ENCODE measurements at places on chromosomes 5 and 9.

GRCh38 chr9:92048924-92049625 lies 66.1 kb downstream of the SPTLC1 start:
- DNase-seq: no peak

DNA sequence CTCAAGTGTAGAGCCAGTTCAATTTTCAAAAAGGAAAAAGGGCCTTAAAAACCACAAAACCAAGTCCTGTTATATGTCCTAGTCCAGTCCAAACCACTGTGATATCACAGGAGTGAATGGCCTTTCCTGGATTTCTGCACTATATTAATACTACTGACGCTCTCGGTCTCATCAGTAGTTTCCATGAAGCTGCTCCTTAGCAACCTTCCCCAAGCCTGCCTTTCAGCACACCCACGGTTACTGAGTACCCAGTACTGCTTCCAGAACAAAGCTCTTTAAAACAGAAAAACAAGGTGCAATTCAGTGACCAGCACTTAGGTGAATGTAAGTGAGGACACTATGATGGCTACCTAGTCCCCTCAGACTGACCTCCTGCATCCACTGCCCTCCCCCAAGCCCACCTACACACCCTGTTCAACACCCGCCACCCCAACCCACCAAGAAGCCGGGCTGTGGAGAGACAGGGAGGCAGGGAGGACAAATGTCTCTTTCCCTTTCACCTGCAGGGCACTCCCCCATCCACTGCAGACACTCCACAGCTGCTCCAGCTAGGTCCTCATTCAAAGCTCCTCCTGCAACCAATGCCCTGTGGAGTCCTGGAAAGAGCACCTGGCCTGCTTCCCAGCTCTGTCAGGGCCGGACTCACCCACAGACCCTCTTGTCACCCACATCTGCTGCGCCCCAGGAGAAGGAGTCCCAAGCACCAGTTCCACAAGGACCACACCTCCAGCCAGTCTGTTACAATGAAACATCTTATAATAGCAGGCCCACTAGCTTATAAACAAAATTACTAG lies 25.9 kb downstream of the PSMB7 start:
- no peak for DNase-seq

DNA sequence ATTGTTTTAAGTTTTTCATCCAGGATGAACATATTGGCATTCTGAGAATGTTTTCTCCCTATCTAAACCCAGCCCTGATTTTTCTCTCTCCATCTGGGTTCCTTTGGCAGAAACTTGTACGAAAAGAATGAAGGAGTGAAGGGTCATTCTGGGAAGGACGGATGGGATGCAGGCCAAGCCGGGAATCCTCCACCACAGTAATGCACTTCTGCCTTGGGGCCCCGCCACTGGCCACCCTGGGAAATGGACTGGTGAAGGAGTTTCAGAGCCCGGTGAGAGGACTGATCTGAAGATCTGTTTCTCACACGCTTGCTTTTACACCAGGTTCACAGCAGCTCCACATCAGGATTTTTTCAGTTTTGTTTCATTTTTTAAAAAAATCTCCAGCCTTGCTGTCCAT lies 554.8 kb downstream of the BNC2 start:
- DNase-seq: no peak

DNA sequence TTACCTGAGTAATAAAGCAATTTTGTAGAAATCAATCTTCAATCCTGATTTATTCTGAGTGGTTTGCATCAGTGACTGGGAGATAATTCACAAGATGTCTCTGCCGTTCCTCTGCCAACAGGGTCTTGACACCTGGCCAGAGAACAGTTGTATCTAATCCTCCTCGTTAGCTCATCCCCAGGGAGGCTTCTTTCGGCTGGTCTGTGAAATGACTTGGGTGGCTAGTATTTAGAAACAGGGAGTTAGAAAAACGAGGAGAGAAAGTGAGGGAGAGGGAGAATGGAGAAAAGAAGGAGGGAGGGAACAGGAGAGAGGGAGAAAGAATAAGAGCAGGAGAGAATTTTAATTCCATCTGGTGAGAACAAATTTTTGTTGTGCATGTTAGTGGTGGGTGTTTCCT lies 600.2 kb upstream of the TLE4 start:
- no peak for DNase-seq

DNA sequence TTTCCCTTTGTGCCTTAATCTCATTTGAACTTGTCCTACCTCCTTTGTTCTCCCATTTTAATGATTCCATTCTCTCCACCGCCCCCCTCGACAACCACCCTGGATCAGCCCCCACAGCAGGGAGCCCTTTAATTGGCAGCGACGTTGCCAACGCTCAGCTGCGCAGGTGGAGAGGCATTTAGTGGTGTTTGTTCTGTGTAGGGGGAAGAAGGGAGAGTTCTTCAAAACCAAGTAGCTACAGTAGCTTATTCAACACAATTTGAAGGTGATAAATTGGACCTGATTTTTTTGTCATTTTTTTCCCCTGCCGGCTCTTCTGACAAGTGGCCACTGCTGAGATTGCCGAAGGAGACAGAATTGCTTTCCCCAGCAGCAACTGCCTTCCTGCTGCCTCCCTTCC lies 499.1 kb downstream of the CDK5RAP2 start:
- DNase-seq: no peak

DNA sequence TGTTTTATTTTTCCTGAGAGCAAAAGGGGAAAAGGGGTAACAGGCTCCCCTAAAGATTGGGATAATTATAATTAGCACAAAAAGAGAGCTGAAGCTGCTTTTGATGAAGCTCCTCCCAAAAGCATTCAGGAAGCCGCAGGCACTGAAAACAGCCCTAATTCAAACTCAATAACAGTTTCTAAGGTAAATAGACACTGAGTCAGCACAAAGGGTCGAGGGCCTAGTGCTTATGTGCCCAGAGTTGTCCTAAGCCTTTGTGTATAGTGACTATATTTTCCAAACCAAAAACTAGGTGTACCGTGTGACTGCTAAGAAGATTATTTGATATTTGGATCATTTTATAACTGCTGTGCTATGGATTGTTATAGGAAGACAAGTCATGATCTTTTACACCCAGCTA lies 67.7 kb downstream of the HMHB1 start:
- no peak for DNase-seq

- DNase-seq: no peak
These were observed 24.2 kb downstream of the BASP1 start for GRCh38 chr5:17241635-17242034.

- no peak for DNase-seq
These were observed 67.2 kb upstream of the IFNE start for GRCh38 chr9:21549251-21549765.

DNA sequence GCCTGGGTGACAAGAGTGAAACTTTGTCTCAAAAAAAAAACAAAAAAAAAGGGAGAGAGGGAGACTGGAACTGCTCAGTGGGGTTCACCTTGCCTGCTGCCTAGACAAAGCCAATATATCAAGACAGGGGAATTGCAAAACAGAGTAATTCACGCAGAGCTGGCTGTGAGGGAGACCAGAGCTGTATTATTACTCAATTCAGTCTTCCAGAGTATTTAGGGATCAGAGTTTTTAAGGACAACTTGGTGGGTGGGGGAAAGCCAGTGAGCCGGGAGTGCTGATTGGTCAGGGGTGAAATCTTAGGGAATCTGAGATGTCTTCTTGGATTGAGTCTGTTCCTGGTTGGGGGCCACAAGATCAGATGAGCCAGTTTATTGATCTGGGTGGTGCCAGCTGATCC lies 25.6 kb upstream of the SPIN1 start:
- DNase-seq: no peak

DNA sequence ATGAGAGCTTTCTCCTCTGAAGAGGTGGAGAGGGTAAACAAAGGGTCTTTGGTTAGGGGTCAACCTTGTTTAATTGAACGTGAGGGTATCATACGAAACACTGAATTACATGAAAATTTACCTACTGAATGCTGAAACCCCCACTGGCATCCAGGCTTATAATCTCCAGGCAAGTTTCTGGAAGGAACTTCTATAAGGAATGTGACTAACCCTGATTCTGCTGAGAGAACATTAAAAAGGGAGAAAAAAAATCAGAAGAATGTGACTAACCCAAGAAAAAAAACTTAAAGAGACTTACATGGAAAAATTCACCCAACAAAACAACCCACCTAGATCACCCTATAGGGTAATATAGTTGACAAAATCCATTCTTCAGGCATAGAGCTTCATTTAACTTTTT lies 55.5 kb downstream of the APC start:
- no peak for DNase-seq

DNA sequence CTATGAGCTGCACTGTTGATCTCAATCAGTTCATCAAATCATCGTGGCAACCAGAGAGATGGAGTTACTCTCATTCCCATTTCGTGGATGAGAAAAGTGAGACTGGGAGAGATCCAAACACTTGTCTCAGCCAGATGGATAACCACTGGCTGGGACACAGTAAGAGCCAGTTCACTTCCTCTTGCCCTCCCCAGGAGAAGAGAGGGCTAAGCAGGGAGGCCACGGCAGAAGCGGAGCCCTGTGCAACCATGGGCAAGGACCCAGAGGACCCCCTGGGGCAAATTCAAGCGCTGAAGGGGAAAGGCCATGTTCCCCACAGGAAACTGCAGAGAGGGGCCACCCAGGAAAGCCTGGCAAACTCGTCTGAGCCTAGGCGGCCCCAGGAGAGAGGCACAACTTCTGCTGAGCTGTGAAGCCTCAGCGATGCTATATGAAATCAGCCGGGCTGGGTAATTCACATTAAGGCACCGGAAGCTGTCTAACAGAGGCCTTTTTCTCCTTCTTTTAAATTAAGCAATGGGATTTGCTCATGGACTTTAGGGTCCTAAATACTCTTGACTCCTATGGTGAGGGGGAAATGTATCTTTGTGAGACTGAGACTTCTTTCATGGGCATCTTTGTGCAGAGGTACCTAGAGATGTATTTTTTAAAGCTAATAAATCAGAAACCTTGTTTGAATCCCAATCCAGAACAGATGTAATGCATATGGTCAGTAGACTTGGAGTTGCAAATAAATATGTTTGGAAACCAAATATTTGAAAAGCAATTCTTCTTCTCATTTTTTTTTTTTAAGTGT lies 137.1 kb upstream of the SMIM23 start:
- DNase-seq: no peak

GRCh38 chr9:128911529-128912035 lies 9.2 kb upstream of the PHYHD1 start:
- no peak for DNase-seq

GRCh38 chr5:147051193-147051592 lies 172.6 kb upstream of the PPP2R2B start:
- DNase-seq: no peak

- no peak for DNase-seq
These were observed 211.9 kb upstream of the PAPPA start for GRCh38 chr9:115941561-115942315.

DNA sequence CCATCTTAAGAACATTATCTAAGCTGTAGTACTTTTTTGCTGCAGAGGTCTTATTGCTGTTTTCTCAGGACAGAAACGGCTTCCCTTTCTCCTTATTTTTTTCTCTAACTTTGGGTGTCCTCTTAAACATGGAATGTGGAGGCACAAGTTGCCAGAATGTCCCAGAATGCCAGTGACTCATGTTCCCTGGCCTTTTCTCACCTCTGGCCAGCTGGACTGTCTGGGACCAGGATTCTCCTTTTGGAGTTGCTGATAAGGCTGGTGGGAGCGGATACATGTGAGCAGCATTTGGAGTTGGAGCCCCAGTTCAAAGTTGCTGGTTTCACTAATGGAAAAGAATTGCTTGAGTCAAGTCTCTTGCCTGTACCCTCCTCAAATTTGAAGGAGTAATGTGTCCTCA lies 112.8 kb downstream of the ARHGAP26 start:
- no peak for DNase-seq

DNA sequence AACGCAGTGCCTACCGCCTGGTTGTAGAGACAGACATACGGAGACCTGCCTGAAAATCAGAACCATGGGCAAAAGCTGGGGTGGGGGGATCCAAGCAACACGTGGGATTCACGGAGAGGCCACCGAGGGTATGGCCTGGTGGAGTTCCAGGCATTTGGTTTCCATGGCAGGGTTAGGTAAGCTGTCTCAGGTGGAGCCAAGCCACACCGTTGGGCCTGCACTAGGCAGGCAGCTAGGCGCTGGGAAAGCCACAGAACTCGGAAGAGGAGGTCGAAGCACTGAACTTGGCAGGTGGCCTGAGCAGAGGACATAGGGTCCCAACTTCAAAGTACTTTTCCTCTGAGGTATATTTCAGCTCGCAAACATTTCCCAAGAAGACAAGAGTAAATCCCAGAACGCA lies 111.6 kb downstream of the ISL1 start:
- no peak for DNase-seq

- no peak for DNase-seq
These were observed 214.9 kb upstream of the DAB2 start for GRCh38 chr5:39639618-39640089.

DNA sequence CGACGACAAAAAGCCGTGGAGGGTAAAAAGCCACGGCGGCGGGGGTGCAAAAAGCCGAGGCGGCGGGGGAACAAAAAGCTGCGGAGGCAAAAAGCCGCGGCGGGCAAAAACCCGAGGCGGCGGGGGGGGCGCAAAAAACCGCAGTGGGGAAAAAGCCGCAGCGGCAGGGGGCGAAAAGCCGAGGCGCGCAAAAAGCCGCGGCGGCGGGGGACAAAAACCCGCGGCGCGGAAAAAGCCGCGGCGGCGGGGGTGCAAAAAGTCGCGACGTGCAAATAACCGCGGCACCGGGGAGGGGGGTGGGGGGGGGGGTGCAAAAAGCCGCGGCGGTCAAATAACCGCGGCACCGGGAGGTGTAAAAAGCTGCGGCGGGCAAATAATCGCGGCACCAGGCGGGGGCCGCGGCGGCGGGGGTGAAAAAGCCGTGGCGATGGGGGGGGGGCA lies 511.5 kb downstream of the FOXD4L5 start:
- no peak for DNase-seq

GRCh38 chr9:20557890-20558565 lies 64.3 kb downstream of the MLLT3 start:
- no peak for DNase-seq

DNA sequence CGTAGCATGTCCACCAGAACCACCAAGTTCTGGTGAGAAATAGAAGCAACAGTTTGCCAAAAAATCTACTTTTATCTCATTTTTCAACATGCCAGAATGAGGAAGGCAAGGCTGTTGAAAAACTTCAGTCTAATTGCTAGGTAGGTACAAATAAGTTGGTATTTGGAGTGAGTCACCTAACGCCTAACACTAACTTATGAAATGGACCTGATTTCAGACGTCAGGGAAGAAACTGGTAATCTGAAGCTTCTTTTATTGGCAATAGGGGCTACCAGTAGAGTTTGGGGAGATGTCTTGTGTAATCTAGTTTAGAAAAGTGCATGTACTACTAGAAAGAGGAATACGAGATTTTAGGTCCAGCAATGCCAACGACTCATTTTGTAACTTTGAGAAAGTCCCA lies 4.4 kb upstream of the PDE6A start:
- DNase-seq: no peak

GRCh38 chr9:69797675-69798074 lies 22.9 kb upstream of the CFAP95 start:
- DNase-seq: no peak

DNA sequence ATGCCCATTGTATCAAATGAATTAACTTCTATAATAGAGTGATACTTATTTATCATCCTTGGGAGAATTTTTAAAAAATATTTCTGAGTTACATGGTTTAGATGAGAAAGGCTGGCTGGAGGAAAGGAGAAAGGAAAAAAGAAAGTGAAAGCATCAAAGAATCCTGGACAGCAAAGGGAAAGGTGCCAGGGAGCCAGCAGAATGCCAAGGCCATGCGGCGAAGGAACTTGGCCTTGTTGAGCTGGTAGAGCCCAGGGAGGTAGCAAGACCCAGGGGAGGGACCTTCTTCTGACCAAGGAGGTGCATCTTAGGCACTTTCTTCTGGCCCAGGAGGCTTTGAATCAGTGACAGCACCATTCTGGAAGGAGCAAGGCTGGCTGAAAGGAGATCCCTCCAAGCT lies 240.5 kb downstream of the ENC1 start:
- DNase-seq: no peak

Data from stimulated activated CD8-positive, alpha-beta memory T cell treated with anti-CD3 and anti-CD28 coated beads, Interleukin-4, amount 100 ng/mL, for 1 hour (primary cell).